AG09309 (cell line): ENCODE measurements at places on chromosomes 2 and 18.

GRCh38 chr2:2879781-2880180, 497.8 kb downstream of the EIPR1 start:
- no peak for DNase-seq

DNA sequence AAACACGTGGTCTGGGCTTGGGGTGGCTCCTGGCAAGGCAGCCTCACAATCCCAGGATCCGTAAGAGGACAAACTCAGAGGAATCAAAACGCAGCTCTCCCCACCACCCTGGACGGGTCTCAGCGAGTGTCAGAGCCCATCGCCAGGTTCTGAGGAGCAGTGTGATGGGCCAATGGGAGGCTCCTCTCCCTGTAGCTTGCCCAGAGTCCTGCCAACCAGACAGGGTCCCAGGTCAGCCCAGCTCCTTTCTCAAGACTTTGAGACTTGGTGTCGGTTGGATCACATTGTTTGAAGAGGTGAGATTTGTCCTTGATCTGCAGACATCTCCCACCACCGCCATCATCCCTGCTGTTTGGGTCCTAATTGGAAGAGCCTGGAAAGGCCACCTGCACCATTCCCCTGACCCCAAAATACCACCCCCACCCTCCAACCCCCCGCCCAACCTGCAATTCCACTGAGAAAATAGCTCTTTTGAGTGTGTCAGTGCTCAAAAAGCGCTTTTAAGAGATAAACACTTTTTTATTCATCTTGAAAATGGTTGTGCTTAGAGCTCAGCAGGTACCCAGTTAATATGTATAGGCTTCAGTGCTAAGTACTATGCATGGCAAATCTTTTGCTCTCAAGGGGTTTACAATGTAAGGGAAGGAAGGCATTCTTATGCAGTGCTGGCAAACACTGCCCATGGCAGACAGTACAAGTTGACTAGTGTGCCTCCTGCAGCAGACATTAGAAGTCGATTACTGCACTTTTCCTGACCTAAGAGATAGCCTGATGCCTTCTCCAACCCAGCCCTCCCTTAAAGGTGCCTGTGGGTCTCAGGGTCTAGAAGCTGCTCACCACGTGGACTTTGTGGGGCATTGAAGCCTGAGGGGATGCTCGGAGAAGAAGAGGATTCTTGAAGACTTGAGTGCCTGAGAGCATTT, 50.6 kb downstream of the GLI2 start:
- no peak for DNase-seq

DNA sequence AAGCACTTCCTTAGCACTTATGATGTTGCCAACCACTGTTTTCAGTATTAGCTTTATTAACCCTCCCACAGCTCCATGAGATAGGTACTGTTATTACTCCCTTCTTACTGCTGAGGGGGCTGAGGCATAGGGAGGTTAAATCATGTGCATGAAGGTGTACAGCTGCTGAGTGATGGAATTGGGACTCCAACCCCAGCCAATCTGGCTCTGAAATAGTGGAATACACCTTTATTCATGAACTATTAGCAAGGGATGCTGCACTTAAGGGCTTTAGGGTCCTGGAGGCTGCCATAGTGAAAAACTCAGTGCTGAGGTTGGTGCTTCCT, 19.2 kb downstream of the SMARCAL1 start:
- no peak for DNase-seq

GRCh38 chr2:207231967-207232366, 66.2 kb upstream of the KLF7 start:
- no peak for DNase-seq

DNA sequence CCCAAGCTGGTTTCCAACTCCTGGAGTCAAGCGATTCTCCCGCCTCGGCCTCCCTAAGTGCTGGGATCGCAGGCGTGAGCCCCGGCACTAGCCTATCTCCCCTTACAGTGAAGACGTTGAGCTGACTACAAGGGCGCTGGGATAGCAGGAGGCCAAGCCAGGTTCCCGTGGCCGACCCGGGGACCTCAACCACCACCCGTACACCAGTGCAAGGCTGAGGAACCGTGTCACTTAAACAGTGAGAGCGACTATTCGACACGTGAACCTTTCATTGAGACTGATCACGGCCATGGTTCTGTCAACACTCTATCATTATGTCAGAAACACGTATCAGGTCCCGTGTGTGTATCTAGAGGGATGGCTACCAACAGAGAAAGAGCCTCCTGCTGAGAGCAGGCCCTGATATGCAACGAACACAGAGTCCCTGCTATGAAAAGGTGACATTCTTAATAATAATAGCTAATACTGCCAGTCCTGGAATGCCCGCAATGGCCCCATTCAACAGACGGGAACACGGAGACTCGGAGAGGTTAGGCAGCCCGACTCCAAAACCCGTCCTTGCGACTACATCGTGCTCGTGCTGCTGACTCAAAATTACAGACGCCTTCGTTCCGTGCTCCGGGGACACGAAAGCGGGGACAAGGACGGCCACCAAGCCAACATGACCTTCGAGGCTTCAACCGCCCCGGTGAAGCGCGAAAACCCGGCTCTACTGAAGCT, 833 bp downstream of the AFG3L2 start:
- no peak for DNase-seq

DNA sequence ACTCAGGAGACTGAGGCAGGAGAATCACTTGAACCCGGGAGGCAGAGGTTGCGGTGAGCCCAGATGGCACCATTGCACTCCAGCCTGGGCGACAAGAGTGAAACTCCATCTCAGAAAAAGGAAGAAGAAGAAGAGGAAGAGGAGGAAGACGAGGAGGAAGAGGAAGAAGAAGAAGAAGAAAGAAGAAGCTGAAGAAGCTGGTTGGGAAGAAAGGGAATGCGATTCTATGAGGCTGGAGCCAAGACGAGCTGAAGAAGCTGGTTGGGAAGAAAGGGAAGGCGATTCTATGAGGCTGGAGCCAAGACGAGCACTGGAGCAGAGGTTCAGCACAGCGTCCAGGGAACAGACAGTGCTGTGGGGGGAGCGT, 30.3 kb upstream of the TAF1B start:
- DNase-seq, result no peak

DNA sequence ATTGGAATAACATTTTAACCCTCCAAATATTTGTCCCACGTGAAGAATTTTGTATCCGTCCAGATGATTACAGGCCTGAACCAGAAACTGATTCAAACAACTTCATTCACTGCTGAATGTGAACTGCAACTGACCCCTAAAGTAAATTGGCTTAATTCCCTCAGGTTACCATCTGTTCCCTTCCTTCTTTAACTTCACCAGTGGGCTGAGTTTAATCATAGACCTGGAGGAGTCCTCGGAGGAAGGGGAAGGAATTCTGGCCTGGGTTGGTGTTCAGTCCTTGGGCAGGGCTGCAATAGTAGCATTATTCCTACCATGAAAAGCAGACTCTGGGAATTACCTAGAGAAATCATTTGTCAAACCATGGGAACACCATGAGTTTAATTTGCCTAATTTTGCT, 207.4 kb downstream of the TMEM247 start:
- no peak for DNase-seq

DNA sequence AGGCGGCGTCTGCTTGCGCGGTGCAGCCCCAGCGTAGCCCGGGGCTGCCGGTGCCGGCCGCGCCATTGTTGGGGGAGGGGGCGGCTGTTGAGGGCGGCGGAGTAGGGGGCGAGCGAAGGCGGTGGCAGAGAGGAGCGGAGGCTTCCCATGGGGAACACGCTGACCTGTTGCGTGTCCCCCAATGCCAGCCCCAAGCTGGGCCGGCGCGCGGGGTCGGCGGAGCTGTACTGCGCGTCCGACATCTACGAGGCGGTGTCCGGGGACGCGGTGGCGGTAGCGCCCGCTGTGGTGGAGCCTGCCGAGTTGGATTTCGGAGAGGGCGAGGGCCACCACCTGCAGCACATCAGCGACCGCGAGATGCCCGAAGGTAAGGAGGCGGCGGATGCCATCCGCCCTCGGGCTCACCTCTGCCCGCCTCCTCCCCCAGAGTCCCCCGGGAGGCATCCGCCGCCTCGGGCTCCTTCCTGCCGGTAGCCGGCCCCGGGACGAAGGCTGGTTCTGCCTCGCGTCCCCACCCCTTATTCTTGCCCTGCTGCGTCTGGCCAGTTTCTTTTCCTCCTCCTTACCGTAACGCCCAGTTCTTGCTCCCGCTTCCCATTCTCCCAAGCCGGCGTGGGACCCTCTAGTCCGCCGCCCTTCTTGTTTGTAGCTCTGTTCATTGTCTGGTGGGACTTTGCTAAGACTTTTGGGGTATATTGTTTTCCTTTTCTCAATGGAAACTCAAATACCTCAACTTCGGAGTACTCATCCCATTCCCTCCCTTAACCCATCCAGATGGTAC, 500 bp downstream of the CCNYL1 start:
- DNase-seq, result no peak

DNA sequence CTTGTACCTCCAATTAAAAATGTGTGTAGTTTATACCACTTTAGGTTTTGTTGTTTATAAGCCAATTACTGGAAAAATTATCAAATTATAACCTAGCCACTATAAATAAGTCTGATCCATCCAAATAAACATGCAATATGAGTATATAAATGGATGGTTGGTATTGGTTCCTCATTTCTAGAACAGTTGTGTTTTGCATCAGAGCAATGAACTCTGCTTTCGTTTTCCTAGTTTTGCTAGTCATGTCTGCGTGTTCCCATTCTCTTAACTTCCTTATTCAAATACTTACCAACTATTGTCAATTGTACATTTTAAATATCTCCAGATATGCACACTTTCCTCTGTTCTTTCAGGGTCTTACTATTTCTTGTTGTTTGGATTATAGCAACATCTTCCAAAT, 641.7 kb downstream of the NR4A2 start:
- no peak for DNase-seq

- no peak for DNase-seq
These were observed 48.0 kb downstream of the NAB1 start for GRCh38 chr2:190696792-190697398.

DNA sequence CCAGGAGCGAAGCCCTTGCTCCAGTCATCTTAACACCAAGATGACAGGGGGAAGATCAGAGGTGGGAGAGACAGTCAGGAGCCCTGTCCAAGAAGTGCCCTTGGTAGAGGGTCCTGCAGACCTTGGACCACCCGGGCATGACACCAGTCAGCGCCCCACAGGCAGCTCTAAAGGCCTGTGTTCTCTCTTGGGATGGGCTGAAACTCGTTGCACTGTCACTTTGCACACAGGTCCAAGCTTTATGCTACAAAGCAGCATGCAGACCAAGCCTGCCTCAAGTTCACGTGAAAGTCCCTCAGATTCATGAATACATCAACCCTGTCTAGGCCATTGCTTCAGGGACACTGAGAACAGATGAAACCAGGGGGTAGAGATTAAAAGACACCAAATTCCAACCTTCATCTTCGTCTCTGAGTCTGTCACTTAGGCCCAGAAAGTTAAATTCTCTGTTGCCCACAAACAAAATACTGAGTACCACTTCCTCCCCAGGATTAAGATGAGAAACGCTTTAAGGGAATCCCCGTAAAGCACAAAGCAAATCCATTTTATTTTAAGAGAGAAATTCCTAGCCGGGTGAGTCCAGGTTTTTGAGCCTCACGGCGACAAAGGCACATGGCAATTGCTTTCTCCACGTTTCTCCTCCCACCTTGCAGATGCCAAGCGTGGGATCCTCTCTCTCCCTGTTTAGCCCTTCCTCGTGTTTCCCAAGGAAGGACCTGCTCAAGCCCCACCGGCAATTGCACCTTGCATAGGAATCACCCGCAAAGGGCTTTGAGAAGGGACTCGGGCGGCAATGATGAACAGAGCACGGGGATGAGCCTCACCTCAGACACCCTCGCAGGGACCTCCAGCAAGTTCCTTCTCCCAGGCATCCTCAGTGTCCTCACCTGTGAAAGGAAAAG, 75.0 kb upstream of the ID2 start:
- no peak for DNase-seq

DNA sequence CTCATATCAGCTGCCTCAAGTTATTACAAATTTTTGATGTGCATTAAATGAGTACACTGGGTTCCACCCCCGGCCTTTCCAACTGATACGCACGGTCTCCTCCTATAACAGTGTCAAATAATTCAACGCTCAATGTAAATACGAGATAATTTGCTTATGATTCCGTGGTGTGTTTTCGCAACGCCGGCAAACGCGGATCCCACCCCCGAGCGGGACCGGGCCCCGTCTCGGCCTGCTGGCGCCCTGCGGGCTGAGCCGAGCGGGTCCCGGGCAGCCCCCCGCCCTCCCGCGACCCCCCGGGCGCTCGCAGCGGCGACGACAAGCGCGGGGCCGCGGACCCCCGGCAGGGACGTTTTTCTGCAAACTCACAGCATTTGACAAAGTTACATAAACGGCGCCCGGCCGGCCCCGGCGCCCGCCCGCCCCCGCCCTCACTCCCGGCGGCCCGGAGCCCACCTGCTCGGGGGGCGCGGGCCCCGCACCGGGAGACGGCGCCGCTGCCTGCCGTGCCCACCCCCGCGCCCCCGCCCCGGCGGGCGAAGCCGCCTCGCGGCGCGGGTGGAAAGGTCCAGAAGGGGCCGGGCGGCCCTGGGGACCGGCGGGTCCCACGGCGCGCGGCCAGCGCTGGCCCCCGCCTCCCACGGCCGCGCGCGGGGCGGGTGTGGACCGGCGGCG, 762 bp downstream of the HDAC4 start:
- DNase-seq, result no peak

GRCh38 chr18:45687621-45688020, 36.4 kb upstream of the SLC14A1 start:
- DNase-seq, result no peak

GRCh38 chr2:156986339-156986988, 271.0 kb upstream of the GALNT5 start:
- no peak for DNase-seq

DNA sequence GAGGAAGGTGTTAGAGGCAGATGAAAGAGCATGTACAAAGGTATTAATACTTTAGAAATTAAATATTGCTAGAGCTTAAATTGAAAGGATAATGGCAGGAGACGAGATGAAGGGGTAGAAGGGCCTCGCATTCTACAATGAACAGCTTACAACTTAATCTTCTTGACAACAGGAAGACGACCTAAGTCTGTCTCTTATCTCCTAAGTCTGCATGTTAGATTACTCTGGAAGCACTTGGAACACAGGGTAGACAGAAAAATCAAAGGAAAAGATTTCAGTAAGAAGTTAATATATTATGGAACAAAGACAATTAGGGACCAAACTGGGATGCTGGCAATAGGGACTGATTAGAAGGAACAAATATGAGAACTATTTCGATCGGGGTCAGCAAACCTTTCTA, 34.9 kb downstream of the SMC6 start:
- DNase-seq, result no peak

- DNase-seq, result no peak
These were observed 250.6 kb downstream of the RIT2 start for GRCh38 chr18:42864876-42865275.

GRCh38 chr2:187168720-187169713, 279.0 kb downstream of the CALCRL start:
- no peak for DNase-seq

- no peak for DNase-seq
These were observed 176.8 kb downstream of the LOXHD1 start for GRCh38 chr18:46480226-46480625.

- no peak for DNase-seq
These were observed 124.4 kb upstream of the SETBP1 start for GRCh38 chr18:44556296-44556695.
